ENCODE measurements at places on chromosomes 16 and 17.

GRCh38 chr17:49227436-49228261 lies 2.9 kb downstream of the PHOSPHO1 start:
- DNase-seq: peak; percentile 59

GRCh38 chr16:84704253-84704652 lies 4.5 kb downstream of the USP10 start:
- DNase-seq: no peak

- DNase-seq: no peak
These were observed 10.7 kb downstream of the CACNA1H start for GRCh38 chr16:1163567-1164055.

DNA sequence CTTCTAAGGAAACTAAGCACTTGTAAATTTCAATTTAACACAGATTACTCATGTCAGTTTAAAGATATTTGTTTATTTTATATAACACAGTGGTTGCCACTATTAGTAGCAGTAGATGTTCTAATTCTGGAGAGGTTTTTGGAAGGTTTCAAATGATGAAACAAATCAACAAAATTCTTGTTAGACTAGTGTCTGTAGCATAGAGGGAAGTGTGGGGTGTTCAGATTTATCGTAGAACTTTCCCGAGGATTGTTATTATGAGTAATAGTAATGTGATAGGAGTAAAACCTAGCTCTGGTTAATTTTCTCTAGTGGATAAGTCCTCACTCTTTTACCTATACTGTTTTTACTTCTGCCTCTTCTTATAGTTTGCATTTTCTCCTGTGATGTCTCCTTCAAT lies 6.3 kb downstream of the GAN start:
- DNase-seq: no peak

DNA sequence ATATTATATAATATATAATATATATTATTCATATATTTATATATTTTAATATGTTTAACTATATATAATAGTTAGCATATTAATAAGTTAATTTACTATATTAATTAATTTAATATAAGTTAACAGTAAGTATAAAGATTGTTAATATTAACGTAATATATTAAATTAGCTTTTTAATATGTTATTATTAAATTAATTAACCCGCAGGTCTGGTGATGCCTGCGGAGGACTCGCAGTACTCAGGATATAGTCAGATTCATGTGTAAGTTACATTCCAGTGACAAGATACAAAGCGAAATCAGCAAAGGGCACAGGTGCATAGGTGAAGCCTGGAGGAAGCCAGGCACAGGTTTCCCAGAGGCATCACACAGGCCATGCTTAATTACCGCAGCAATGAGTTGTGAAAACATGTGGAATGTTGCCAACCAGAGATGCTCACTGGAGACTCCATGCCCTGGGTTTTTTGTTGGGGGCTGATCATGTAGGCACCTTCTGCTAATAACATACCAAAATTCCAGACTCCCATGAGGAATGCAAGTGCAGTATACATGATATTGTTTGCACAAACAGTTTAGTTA lies 130.4 kb upstream of the MPHOSPH6 start:
- DNase-seq: no peak

GRCh38 chr16:84751947-84752346 lies 52.1 kb downstream of the USP10 start:
- DNase-seq: no peak

DNA sequence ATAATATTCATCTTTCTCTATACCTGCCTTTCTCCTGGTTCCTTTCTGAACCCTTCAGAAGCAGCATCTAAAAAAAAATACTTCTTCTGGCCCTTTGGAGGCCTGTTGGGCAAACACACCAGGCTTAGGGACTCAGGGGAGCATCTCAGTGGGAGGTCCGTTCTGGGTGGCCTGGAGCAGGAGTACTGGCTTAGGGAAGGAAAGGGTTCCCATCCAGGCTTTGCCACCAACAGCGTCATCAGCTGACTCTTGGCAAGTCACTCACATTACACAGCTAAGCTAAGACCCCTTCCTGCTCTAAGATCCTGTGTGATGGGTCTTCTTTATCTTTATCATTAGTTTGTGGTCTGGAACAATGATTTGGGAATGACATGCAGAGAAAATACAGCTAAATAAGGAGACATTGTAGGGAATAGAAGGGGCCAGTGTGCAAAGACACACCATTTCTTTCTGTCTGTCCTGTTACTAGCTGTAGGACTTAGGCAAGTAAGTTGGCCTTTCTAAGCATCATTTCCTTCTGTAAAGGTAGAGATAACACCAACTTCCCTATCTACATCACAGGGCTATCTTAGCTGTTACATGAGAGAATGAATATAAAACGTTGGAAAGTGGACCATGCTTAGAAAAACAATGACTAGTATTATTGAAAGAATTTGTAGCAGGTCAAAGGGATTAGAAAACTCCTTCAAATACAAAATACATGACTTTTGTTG lies 9.9 kb downstream of the PCTP start:
- no peak for DNase-seq

GRCh38 chr17:1494203-1494602 lies 1.7 kb upstream of the MYO1C start:
- DNase-seq: no peak

GRCh38 chr17:44977065-44977464 lies 9.0 kb upstream of the C1QL1 start:
- DNase-seq: no peak

- DNase-seq: no peak
These were observed 116.5 kb upstream of the GOT2 start for GRCh38 chr16:58850678-58851020.

DNA sequence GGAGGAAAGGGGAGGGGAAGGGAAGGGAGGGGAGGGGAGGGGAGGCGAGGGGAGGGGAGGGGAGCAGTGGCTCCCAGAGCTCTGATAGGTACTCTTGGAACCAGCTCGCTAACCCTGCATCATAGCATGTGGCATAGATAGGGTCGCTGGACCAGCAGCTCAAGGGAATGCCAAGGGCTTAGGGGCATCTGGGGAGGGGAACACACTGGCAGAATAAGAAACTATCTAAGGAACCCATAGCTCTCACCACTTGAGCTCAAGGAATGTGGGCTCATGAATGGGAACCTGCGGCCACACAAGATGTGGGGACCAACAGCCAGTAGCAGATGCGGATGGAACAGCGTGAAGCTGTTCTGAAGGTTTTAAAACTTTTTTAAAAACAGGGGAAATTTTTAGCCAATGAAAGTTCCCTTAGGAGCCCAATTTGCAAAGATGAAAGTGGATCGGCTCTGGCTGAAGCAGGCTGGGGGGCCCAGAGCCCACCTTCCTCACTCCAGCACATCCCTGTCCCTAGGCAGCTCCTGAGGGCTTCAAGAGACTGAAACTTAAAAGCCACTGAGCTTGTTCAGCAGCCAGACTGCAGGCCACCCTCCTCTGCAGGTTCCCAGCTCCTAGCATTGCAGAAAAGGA lies 46.9 kb downstream of the PIMREG start:
- DNase-seq: no peak

DNA sequence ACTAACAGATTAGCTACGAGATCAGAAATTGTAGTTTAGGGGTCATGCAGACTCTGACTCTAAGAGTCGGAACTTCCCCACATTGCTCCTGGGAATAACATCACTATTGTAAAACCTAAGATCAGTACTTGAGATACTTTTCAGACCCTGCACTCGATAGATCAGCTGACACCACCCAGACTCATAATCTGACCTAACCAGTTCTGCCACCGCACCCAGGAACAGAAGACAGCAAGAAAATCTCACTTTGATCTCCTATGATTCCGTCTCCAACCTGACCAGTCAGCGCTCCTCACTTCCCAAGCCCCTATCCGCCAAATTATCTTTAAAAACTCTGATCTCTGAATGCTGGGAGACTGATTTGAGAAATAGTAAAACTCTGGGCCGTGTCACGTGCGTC lies 27.2 kb upstream of the ASGR2 start:
- no peak for DNase-seq

DNA sequence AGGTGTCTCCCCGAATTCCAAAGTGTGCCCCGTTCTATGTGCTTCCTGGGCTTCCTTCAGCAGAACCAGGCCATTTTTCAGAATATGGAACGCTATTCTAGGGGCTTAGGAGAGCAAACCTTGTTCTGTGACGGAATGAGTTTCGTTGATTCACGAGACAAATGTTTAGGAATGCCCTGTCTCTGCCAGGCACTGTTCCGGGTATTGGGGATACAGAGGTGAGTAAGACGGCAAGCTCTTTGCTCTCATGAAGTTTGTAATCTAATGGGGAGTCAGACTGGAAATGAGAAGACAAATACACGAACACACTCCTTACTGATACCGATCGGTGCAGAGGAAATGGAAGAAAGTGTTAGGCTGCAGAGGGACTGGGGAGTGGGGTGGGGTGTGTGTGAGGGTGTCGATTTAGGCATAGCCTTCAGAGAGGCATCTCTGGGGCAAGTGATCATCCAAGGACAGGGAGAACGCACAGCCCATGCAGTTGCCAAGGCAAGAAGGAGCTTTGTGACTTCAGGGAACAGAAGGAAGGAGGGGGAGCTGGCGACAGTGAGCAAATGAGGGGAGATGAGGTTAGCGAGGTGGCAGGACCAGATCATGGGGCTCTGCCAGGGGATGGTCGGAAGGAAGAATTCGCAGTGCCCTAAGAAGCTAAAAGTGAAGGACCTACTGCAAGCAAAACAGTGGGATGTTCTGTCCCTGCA lies 189.6 kb downstream of the MSI2 start:
- DNase-seq: no peak

GRCh38 chr16:2532494-2533141 lies 1.4 kb upstream of the CEMP1 start:
- peak; percentile 69 for DNase-seq

GRCh38 chr17:16948587-16949376 lies 23.1 kb downstream of the TNFRSF13B start:
- no peak for DNase-seq

- DNase-seq: no peak
These were observed 23.4 kb upstream of the SKAP1 start for GRCh38 chr17:48453447-48453846.

- DNase-seq: no peak
These were observed 1.4 kb downstream of the RFNG start for GRCh38 chr17:82050152-82050760.

DNA sequence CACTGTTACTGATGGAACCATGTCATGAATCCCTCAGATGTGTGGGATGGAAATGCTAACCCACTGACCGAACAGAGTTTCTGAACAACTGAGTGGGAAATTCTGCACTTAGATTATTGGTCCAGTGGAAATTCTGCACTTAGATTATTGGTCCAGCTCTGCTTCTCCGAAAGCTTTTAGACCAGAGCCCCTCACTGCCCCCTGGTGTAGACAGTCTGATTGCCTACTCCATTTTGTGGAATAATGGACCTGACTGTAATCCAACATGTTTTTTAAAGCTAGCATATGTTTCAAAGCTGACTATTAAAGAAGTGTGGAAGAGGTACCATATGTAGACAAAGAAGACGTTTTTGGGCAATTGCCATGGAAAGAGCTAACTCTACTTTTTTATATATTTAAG lies 50.3 kb upstream of the TBX2 start:
- no peak for DNase-seq

DNA sequence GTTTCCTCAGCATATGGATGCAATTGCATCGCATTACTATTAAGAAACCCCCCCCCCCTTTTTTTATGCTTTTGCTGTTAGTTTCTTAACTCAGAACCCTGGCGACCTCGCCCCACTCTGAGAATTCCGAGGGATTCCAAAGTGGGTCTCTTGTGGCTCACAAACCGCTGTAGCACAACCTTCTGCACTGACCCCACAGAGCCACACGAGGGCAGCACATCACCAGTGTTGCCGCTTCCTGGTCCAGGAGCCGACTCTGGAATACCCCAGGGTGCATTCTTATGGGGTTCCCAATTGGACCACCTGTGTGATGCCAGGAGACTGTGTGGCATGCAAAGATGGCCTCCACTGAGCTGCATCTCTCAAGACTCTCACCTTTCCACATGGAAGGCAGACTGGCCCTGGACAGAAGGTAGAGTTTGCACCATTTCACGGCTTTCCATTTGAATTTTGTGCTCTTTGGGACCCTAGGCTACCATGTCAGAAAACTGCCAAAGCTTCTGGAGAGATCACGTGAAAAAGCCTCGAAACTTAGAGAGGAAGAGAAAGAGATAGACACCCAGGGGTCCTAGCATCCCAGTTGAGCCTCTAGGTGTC lies 432.7 kb upstream of the ASIC2 start:
- peak; percentile 11 for DNase-seq

GRCh38 chr17:73027130-73027741 lies 65.3 kb downstream of the SLC39A11 start:
- DNase-seq: no peak

DNA sequence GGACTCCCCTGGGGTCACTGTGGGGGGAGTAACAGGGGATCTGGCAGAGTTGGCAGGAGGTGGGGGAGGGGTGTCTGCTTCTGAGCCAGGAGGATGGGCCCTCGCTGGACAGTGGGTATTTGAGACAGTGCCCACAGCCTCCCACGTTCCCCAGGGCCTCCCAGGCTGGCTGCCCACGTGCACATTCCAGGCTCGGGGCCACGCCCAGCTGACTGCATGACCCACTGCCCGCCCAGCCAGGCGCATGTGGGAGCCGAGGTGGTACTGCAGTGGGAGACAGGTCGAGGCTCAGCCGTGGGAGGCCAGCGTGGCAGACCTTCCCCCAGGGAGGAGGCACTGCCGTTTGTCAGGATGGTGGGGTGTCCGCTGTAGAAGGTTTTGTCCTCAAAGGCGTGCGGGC lies 38.8 kb downstream of the BAHCC1 start:
- DNase-seq: no peak

DNA sequence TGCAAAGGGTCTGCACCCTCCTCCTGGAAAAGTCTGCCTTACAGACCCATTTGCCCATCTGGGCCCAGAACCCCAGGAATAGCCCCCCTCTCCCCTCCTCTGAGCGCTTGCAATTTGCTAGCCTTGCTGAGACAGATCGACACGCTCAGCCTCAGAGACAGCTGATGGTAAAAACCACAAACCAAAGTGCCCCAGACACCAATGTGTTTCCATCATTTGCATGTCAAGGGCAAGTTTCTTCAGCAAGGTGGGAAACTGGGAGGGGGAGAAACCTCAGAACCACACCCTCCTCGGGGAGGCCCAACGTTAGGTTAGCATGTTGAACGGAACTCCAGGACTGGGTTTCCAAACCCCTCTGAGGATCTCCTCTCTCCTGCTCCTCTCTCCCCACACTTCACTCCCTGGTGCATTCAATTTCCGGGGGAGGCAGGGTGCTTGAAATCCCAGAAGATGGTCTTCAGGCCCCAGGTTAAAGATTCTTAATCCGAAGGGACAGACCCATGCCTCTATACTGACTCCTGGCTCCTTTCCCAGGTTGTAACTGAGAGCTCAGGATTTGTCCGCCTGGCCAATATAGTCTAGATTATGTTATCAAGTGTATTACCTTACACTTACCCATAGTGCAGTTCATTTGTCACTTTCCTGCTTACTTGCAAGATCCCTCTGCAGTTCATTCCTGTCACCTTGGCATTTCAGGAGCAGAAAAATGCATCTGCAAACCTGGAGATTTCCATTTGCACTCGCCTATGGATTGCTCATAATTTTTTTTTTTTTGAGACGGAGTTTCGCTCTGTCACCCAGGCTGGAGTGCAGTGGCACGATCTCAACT lies 1.3 kb upstream of the CUEDC1 start:
- DNase-seq: no peak
